ENCODE measurements at places on chromosomes 5 and 9. TPM values are rescaled to one million over a fixed set of nuclear protein-coding genes. Genes with fewer than 3 reads are reported as not detected.

- DNase-seq: peak; percentile 82
Observed at GRCh38 chr5:69007726-69008368, 86.0 kb upstream of the SLC30A5 start.

The CACNA1B gene
- total RNA-seq: 0.02 TPM

GRCh38 chr5:88954511-88954910 lies 71.5 kb upstream of the MEF2C start:
- DNase-seq: no peak

The PRRX2 gene
- 0.58 TPM for total RNA-seq

DNA sequence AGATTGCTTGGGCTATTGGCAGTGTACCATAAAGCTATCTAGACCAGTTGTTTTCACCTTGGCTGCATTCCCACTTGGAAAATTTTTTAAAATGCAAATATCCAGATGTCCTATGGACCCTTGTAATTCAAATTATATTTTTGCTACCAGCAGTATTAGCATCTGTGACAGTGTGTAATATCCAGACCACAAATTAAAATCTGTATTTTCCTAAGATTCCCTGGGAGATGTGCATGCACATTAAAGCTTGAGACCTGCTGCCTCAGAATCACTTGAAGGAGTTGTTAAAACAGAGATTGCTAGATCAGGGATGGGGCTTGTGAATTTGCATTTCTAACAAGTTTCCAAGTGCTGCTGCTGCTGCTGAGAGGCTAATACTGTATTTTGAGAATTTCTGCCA lies 381.2 kb upstream of the PDE4D start:
- DNase-seq: no peak

DNA sequence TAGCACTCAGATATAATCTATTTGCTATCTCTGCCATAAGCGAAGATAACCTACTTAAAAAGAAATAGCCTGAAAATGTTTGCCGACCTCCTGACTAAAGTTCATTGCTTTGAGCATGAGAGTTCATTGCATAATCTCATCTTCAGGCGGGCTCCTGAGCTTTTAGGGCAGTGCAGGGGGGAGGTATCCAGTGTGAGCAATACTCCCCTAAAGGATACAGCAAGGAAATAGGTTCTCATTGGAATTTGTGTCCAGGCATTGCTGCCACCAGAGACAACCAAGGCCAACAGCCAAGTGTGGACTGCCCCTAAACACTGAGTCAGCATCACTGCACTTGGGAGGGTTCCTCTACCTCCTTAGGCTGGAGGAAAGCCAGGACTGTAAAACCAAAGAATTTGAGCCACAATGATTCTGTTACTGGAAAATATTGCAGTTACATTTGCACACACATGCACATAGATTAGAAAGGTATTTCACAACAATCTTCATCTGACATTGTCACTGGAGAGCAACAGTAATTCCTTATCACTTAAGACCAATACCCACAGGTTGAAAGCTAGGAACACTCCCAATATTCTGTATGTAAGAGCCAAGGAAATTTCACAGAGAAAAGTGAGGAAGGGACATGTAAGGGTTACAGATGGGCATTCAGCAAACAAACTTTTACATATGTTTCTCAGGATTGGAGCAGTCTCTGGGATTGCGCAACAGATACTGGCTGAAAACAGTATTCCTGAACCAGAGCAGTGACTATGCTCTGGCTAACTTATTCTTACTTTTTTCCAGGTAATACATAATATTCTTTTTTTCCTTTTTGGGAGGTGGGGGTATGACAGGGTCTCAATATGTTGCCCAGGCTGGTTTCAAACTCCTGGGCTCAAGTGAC lies 98.6 kb upstream of the TLE1 start:
- DNase-seq: no peak

Measured in activated CD4-positive, alpha-beta memory T cell treated with anti-CD3 and anti-CD28 coated beads for 36 hours (primary cell).